ENCODE measurements at places on chromosomes 11 and 22.

DNA sequence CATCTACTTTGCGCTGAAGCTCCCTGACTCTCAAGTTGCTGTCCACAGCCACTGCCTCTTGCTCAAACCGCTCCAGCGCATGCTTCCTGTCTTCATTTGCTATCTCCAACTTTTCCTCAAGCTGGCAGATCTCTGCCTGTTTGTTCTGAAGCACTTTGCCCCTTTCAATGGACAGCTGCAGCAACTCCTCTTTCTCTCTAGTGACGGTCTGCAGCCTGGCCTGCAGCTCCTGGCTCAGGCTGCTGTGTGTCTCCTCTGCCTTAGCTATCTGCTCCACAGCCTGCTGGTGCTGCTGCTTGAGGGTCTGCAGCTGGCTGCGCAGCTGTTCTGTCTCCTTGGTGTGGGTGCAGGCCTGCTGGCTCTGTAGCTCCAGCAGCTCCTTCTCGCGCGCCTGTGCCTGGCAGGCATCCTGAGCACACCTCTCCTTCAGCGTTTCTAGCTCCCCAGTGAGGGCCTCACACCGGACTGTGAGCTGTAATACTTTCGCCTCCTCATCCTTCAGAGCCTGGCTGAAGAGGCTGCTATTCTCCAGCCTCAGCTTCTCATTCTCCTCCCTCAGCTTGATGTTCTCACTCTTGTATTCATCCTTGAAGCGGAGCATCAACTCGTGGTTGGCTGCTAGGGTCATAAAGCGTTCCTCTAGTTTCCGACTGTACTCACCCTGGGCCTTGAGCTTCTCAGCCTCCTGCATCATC, 723 bp downstream of the CCDC89 start:
- DNase-seq = peak; percentile 72

GRCh38 chr11:129191649-129192048, 476 bp downstream of the ARHGAP32 start:
- DNase-seq = no peak

DNA sequence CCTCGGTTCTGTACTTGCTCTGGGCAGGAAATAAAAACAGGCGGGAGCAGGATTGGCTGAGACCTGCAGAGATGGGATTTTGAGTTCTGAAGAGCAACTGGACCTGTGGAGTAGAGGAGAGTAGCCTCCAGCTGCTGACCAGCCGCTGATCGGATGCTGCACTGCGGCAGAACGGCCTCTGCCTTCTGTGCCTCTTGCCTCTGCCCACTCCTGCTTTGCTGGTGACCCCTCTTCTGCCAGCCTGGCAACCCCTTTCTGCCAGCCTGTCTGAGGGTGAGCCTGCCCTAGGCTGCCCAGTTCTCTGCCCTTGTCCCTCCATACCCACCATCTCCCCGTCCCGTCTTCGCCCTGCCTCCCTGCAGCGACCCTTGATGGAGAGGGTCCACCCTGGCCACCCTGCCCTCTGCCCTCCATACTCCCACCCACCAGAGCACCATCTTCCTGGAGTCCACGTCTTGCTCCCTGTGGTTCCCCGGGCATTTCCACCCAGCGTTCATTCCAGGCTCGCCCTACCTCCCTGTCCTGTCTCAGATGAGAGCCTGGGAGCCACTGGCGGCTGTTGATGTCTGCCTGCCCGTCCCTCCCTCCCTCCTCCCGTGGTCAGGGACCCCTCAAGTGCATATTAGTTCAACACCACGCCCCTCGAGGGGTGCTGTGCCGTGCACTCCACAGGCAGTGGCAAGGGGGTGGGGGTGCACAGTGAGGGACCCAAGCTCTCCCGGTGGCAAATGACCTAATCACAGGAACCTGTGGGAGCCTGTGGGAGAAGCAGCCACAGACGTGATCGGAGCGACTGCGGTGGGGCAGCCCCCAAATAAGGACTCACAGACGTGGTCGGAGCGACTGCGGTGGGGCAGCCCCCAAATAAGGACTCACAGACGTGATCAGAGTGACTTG, 863.3 kb downstream of the TBC1D22A start:
- DNase-seq = no peak

DNA sequence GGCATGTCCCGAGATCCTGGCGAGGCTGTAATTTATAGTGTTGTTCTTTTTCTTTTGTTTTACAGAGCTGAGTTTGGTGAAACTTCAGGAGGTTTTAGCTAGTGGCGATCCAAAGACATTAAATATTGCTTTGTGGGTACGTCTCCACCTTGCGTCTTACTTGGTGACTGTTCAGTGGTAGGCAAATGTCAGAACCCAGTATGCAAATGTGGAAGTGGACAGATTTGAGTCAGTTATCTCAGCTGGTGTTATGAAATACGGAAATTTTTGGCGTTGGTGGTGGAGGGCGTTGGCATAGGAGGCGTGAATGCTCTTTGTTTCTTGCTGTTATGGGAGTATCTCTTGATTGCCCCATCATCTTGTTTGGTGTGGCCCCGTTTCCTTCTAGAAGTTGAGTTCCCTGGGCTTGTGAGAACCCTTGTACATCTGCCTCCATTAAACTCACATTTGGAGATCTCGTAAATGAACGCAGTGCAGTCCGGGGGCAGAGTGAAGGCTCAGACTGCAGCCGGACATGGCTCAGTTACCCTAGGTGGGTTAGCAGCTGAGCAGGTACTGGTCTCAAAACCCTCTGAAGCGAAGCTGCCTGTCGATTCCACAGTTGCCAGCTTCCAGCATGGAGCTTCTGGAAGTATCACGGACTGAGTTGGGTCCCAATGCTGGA, 39.9 kb downstream of the PTPRJ start:
- DNase-seq = no peak

DNA sequence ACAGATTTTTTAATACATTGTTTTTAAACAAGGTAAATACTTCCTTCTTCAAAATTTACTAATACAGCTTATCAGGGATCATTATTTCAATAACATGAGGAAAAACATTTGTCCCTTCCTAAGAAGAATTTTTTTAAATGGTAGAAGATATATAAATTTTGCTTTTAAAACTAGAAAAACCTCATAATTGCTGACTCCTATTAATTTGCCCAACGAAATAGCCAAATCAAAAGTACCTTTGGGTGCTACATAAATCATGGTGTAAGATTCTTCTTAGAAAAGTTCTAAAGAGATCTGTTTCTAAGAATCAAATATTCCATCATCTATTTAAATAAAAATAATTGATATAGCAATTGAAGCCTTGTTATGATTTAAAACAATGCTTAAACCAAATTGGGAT, 54.9 kb downstream of the CEP57 start:
- no peak for DNase-seq

- no peak for DNase-seq
Observed at GRCh38 chr11:132142121-132142520, 771.7 kb downstream of the NTM start.

GRCh38 chr11:32594272-32594671, 10.6 kb downstream of the EIF3M start:
- no peak for DNase-seq

Measured in GM23248 (cell line).